ENCODE measurements at places on chromosomes 5 and 9.
A peak's percentile ranks its signal among the peaks of the same experiment; 100 is the strongest.

- no peak for DNase-seq
These were observed 64.1 kb downstream of the COL23A1 start for GRCh38 chr5:178525906-178526732.

- DNase-seq, result no peak
These were observed 321.9 kb downstream of the ZSWIM6 start for GRCh38 chr5:61653807-61654580.

- DNase-seq, result no peak
These were observed 22.1 kb upstream of the UGCG start for GRCh38 chr9:111874500-111874899.

DNA sequence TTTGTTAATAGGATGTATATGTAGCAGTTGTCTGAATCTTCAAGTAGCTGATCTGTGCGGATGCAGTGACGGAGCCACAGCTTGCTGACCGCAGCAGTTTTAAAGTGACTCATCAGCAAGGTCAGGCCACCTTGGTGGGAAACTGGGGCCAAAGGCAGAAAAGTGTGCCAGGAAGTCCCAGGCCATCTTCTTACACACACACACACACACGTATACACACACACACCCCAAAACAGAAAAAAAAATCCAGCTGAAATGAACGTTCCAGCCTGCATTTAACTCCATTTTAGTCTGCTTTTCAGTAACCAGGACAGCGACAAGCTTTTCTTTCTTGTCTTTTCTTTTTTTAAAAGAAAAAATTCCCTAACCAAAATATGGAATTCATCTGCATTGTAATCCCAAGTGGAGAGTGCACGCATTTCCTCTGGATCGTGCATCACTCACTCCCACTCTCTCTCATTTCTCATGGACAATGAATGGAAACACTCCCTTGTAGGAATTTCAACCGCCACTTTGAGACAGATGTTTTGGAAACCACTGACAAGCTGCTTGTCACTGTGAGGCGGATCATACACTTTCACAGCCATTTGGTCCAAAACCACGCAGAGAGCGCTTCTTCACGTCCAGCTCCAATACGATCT is 103.9 kb downstream of the LHFPL2 start:
- no peak for DNase-seq

- no peak for DNase-seq
These were observed 6.2 kb upstream of the PTCH1 start for GRCh38 chr9:95522871-95523370.

- peak; percentile 40 for DNase-seq
These were observed 44.3 kb upstream of the BICD2 start for GRCh38 chr9:92808726-92809451.

DNA sequence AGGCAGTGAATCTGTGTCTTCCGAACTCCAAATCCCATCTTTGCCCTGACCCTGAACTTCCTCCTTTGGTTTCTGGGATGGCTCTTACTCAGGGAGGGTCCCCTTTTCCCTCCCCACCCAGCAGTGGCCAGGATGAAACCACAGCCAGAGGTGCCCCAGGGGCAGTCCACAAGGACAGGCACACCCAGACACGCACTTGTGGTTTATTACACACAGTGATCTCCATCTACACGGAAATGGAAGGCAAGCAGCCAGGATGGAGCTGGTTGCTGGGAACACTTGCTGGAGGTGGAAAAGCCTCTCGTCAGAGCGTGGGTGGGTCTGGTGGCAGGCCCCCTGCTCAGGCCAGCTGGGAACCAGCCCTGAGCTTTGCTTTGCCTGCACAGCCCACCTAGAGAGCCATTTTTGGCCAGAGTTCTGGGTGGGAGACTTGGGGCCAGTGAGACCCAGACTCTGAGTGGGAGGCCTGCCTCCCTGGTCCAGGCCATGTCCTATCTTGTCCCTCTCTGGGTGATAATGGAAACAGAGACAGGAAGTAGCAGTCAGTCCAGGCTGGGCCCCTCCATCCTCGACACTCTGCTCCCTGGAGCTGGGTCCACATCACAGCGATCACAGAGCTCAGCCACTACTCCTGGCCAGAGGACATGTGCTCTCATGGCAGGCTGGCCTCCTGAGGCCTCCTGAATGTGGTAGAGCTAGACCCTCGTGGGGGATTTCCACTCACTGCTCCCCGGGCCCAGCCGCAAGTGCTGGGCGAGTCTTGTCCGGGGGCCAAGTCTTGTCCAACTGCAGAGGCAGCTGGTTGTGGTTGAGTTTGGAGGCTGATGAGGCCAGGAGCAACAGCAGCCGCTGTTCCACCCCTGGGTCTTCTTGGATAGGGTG is 5.1 kb upstream of the PHYKPL start:
- no peak for DNase-seq

GRCh38 chr5:172235827-172236736 is 42.1 kb downstream of the EFCAB9 start:
- no peak for DNase-seq

- no peak for DNase-seq
These were observed at the start of gene CDH9 for GRCh38 chr5:27038476-27038875. Gene CDH9, minus strand, starts transcription at chr5:27038586. Its CDS starts 50,253 bp downstream, at chr5:26988333.

DNA sequence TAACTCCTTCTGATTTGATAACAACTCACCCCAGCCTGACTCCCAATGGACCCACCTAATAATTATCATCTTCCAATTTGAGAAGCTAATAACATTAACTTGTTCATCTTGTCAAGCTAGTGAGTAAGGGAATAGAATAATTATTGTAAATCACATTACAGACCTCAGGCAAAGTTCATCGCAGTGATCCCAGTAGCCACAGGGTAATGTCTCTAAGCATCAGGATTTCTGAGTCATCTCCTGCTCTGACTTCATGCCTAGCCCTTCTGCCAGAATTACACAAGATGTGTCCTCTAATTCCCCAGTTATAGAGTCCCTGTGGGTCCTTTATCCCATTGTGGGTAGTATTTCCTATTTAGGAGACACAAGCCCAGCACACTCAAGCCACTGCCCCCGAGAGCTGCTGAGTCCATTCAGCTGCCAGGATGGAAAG is 365.7 kb downstream of the DEPDC1B start:
- no peak for DNase-seq

DNA sequence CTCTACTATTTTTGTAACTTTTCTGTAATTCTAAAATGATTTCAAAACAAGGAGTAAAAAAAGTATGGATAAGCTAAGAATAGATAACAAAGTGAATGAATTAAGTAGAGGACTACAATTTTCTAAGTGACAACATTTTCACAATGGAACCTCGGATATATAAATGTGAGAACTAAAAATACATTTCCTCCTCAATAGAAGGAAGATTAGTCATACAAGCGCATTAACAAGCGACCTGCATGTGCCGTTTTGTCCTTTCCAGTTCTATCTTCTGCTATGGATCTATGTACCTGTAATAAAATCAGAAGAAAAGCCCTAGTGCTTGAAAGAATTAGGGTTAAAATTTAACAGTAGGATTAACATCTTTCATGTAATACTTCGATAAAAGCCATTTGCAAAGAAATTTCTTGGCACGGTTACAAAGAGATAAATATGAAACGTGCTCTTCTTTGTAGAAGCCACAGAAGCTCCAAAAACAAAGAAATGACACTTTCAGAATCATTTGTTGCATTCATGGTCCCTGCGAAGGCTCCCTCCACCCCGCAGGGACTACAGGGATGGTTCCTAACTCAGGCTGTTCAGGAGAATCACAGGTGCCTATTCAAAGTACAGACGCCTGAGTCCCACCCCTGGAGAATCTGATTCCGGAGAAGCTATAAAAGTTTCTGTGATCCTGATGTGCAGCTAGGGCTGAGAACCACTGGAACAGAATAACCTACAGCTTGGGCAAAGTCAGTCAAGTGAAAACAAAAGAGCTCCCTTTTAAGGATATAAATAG is 216.6 kb upstream of the EFNA5 start:
- DNase-seq, result no peak

GRCh38 chr5:73303148-73304079 is 130.4 kb downstream of the TMEM174 start:
- DNase-seq, result no peak

GRCh38 chr5:109558364-109558763 is 131.4 kb upstream of the MAN2A1 start:
- DNase-seq, result no peak

DNA sequence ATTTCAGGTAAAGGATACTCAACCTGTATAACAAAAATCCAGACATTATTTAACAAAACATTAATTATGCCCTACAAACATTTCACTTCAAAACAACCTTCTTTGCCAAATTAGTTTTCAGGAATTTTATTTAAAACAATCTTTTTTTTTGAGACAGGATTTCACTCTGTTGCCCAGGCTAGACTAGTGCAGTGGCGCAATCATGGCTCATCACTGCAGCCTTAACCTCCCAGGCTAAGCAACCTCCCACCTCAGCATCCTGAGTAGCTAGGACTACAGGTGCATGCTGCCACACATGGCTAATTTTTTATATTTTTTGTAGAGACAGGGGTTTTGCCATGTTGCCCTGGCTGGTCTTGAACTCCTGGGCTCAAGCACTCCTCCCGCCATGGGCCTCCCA is 3.9 kb downstream of the FNIP1 start:
- DNase-seq, result no peak

- DNase-seq, result no peak
These were observed 138.7 kb upstream of the EFNA5 start for GRCh38 chr5:107809201-107810034.

- no peak for DNase-seq
These were observed 339.1 kb upstream of the PRR16 start for GRCh38 chr5:120124961-120125360.

DNA sequence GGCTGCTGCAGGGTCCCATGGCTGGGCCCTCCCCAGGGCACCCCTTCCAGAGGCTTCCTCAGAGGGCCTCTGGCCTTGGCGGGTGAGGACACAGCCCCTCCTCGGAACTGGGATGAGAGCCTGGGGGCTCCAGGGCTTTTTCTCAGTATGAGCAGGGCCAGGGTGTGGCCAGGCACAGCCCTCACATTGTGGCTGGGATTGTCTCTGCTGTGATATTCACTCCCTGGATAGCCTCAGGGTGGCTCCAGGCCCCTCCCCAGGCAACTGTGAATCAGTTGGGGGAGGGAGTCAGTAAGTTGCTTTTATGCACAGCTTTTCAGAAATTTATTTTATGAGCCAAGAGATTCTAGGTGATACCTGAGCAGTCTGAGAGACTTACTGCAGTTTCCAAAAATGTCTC is 135.7 kb downstream of the CACNA1B start:
- no peak for DNase-seq

- no peak for DNase-seq
These were observed 54.6 kb upstream of the CLINT1 start for GRCh38 chr5:157913575-157913974.

DNA sequence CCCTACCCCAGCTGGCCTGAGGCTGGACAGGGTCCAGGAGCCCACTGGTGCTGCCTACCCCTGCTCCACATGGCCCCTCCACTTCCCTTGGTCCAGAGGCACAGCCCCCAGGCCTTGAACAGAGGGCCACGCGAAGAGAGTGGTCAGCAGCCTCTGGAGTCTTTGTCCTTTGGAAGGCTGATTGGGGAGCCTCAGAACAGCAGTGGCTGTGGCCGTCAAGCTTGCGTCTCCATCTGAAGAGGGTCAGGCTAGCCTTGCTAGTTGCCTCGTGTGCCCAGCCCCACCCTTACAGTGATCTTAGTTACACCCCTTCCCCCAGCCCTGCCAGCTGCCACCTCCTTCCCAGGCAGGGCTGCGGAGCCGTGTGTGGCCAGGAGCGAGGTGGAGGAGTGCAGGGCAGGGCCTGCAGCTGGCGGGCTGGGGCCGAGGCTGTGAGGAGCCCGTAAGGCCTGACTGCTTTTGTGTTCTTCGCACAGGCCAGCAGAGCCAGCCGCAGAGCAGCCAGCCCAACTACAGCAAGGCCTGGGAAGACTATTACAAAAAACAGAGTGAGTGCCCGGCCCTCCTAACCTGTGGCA is 30.1 kb upstream of the PRDM12 start:
- no peak for DNase-seq

DNA sequence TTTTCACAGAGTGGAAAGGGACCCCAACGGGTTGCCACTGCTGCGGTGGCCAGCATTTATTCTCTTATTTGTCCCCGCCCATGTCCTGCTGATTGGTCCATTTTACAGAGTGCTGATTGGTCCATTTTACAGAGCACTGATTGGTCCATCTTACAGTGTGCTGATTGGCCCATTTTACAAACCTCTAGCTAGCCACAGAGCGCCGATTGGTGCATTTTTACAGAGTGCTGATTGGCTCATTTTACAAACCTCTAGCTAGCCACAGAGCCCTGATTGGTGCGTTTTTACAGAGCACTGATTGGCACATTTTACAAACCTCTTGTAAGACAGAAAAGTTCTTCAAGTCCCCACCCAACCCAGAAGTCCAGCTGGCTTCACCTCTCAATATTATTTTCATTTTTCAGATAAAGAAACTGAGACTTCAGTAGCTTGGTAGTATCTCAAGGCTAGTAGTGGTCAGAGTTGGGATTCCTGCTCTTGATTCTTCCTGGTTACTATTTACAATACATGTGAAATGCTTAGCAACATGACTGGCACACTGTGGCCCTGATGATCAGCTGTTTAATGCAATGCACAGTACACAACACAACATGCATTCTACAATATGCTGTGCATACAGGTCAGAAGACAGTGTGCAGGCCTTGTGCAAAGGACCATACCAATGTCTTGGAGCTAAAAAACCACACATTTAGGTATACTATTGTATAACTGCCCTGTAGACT is 63.6 kb upstream of the BOD1 start:
- DNase-seq, result no peak

DNA sequence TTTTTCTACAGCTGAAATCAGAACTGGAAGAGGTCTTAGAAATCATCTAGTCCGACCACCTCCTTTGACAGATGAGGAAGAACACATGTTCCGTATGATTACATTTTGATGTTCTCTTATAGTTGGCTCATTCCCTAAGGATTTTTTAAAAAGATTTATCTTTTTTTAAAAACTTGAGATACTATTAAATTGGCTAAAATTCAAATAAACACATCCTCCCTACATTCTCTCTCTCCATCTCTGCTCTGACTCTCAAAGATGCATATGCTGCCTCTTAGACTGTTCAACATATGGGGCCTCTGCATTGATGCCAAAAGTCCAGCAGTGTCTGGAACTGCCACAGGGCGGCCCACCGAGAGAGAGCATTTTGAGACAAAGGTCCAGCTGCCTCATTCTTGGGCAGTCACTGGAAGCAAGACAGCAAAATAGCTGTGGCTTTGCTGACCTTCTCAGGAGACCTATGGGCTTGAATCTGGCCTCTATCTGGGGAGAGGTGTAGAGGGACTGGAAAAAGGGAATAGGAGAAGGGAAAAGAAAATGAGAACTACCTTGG is 12.8 kb upstream of the TSSK1B start:
- no peak for DNase-seq

DNA sequence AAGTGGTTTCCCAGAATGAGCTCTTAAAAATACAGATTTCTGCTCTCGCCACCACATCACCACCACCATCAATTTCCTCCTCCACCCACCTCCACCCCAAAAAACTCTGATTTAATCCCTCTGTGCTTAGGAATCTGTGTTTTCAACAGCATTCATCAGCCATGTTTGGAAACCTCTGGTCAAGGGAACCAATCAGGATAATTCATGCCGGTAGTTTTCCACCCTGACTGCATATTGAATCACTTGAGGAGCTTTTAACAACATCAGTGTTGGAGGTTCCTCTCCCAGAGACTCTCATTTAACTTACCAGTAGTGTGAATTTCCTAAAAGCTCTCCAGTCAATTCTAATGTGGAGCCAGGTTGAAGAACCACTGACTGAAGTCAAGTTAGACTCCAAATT is 46.0 kb upstream of the DAB2 start:
- no peak for DNase-seq
